ENCODE measurements at places on chromosomes 11 and 22. TPM values are rescaled to one million over a fixed set of nuclear protein-coding genes. Genes with fewer than 3 reads are reported as not detected.

SCT gene
- polyA plus RNA-seq = not detected

TH gene
- not detected for polyA plus RNA-seq

OR52H1 gene
- not detected for polyA plus RNA-seq

CCDC157 gene
- 3.9 TPM for polyA plus RNA-seq

B4GALNT4 gene
- not detected for polyA plus RNA-seq

TMX2 gene
- 77.9 TPM for polyA plus RNA-seq

RBM14 gene
- 78.2 TPM for polyA plus RNA-seq

ARCN1 gene
- 157 TPM for polyA plus RNA-seq

RIC3 gene
- 3.7 TPM for polyA plus RNA-seq

DNA sequence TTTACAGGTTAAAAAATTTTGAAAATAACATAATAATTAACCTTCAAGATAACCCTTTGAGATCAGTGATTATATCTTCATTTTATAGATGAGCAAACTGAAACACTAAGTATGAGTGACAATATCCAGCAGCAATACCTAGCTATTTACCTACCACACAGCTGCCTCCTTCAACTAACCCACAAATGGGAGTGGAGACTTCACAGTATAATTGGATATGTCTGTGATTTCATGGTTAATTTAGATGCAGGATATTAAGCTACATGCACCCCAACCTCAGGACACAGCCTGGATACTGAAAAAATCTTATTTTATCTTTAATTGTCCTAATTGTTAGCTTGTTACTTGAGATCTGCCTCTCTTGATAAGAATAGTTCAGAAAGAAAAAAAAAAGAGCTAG, 297.2 kb upstream of the ANO5 start:
- H3K4me3 ChIP-seq = no peak overlapping the region
- H3K36me3 ChIP-seq = no peaks in the 10 kb centered on the region
- no peaks in the 10 kb centered on the region for H3K4me1 ChIP-seq
- no peaks in the 10 kb centered on the region for H3K27me3 ChIP-seq
- DNase-seq = no peak

GRCh38 chr22:22996511-22997261, 73.6 kb upstream of the GNAZ start:
- no peak for DNase-seq
- H3K27ac ChIP-seq = no peak overlapping the region
- H3K4me3 ChIP-seq = no peak overlapping the region
- H3K36me3 ChIP-seq = no peaks in the 10 kb centered on the region
- H3K27me3 ChIP-seq = no peaks in the 10 kb centered on the region

- H3K36me3 ChIP-seq = peaks cover 65% of the 10 kb centered on the region
- DNase-seq = no peak
- H3K27me3 ChIP-seq = no peaks in the 10 kb centered on the region
Observed at GRCh38 chr11:244376-244775, 7.6 kb downstream of the PSMD13 start.

GRCh38 chr22:23277583-23278295, 97.4 kb downstream of the BCR start:
- H3K36me3 ChIP-seq = peaks cover 47% of the 10 kb centered on the region
- no peak for DNase-seq
- no peaks in the 10 kb centered on the region for H3K27me3 ChIP-seq
- H3K27ac ChIP-seq = no peak overlapping the region
- peaks cover 11% of the 10 kb centered on the region for H3K4me1 ChIP-seq
- H3K4me3 ChIP-seq = no peak overlapping the region

- no peaks in the 10 kb centered on the region for H3K4me1 ChIP-seq
- H3K4me3 ChIP-seq = no peak overlapping the region
- H3K27me3 ChIP-seq = peaks cover 7% of the 10 kb centered on the region
- DNase-seq = no peak
- H3K36me3 ChIP-seq = no peaks in the 10 kb centered on the region
Observed at GRCh38 chr11:44334356-44335004, 24.5 kb upstream of the ALX4 start.

DNA sequence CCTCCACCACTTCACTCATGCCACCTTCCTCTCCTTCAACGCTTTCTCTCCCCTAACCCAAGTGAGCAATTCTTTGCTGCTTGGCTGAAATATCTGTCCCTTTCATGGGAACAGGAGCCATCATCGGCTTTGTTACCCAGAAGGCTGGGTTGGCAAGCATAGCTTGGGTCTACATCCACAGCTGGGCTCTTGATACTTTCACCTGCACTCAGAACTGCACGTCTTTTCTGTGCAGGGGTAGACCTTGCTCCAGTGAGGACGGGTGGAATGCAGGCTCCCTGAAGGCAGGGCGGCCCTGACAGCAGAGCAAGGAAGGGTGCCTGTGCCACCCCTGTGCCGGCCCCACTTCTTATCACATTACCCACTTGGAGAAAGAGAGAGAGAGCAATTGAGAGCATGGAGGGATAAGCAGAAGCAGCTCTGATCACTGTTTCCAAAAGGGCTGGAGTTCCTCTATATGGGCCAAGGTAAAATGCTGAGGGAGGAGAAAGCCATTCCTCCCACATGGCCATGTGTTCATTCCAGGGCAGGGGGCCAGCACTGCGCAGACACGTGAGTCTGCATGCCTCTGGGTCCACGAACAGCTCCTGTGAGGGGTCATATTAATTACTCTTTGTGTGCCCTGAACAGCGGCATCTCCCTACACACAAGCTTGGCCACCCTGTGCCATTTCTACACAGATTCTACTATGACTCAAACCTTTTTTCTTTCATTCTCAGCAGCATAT, 181.8 kb downstream of the BUD13 start:
- no peaks in the 10 kb centered on the region for H3K27me3 ChIP-seq
- no peaks in the 10 kb centered on the region for H3K36me3 ChIP-seq
- H3K4me3 ChIP-seq = no peak overlapping the region
- no peak for DNase-seq
- no peaks in the 10 kb centered on the region for H3K4me1 ChIP-seq

GRCh38 chr11:59182457-59183151, 10.7 kb downstream of the DTX4 start:
- no peak for DNase-seq
- H3K27me3 ChIP-seq = no peaks in the 10 kb centered on the region
- no peaks in the 10 kb centered on the region for H3K36me3 ChIP-seq
- H3K4me3 ChIP-seq = no peak overlapping the region

GRCh38 chr11:8683115-8683807, 669 bp downstream of the RPL27A start:
- H3K4me1 ChIP-seq = peaks cover 40% of the 10 kb centered on the region
- peaks cover 22% of the 10 kb centered on the region for H3K36me3 ChIP-seq
- peak overlapping the region; percentile 96 for H3K27ac ChIP-seq
- no peak for DNase-seq
- H3K4me3 ChIP-seq = peak overlapping the region; percentile 61
- H3K27me3 ChIP-seq = no peaks in the 10 kb centered on the region

DNA sequence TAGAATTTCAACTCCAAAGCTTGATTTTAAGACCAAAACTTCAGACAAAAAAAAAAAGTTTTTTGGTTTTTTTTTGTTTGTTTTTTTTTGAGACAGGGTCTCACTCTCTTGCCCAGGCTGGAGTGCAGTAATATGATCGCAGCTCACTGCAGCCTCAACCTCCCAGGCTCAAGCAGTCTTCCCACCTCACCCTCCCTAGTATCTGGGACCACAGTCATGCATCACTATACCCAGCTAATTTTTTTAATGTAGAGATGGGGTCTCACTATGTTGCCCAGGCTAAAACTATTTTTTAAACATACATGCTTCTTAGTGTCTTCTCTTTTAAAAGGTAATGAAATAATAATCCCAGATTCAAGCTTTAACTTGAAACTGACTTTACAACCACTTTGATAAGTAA, 35.4 kb upstream of the GRK2 start:
- H3K4me1 ChIP-seq = peaks cover 18% of the 10 kb centered on the region
- no peak overlapping the region for H3K4me3 ChIP-seq
- no peak overlapping the region for H3K27ac ChIP-seq
- no peaks in the 10 kb centered on the region for H3K27me3 ChIP-seq

- H3K4me1 ChIP-seq = no peaks in the 10 kb centered on the region
- no peaks in the 10 kb centered on the region for H3K27me3 ChIP-seq
- no peak overlapping the region for H3K27ac ChIP-seq
- no peak for DNase-seq
- no peak overlapping the region for H3K4me3 ChIP-seq
Observed at GRCh38 chr11:57700425-57700824, 11.6 kb downstream of the MED19 start.

GRCh38 chr11:133692126-133692934, 153.0 kb downstream of the SPATA19 start:
- no peaks in the 10 kb centered on the region for H3K27me3 ChIP-seq
- H3K27ac ChIP-seq = no peak overlapping the region
- DNase-seq = no peak
- H3K4me1 ChIP-seq = no peaks in the 10 kb centered on the region
- no peaks in the 10 kb centered on the region for H3K36me3 ChIP-seq

GRCh38 chr11:33949252-33949913, 57.5 kb upstream of the LMO2 start:
- no peaks in the 10 kb centered on the region for H3K27me3 ChIP-seq
- no peaks in the 10 kb centered on the region for H3K36me3 ChIP-seq
- no peak overlapping the region for H3K4me3 ChIP-seq
- H3K4me1 ChIP-seq = no peaks in the 10 kb centered on the region

GRCh38 chr11:133826866-133827265, 18.4 kb downstream of the SPATA19 start:
- H3K27ac ChIP-seq = no peak overlapping the region
- no peaks in the 10 kb centered on the region for H3K36me3 ChIP-seq
- H3K4me3 ChIP-seq = no peak overlapping the region
- no peaks in the 10 kb centered on the region for H3K4me1 ChIP-seq

DNA sequence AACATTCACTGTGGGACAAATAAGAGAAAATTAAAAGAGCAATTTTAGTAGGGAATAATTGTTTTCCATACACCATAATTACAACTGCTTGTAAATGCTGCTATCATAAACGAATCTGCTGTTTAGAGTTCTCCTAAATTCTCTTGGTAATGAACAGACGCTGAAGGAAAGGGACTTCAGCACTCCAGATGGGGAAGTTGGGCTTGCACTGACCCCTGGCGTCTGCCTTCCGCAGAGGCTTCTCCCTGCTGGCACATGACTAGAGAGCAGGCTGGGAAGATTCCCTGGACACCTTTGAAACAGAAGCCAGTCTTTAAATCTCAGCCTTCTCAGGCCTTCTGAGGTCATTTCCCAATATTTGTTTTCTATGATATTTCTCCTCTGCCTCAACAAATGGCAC, 84.1 kb downstream of the NXPE2 start:
- no peaks in the 10 kb centered on the region for H3K27me3 ChIP-seq
- no peak overlapping the region for H3K4me3 ChIP-seq
- DNase-seq = no peak
- no peaks in the 10 kb centered on the region for H3K36me3 ChIP-seq
- no peaks in the 10 kb centered on the region for H3K4me1 ChIP-seq

- no peaks in the 10 kb centered on the region for H3K36me3 ChIP-seq
- H3K27ac ChIP-seq = no peak overlapping the region
- DNase-seq = no peak
- no peak overlapping the region for H3K4me3 ChIP-seq
- H3K4me1 ChIP-seq = no peaks in the 10 kb centered on the region
Observed at GRCh38 chr11:119673052-119673758, 55.8 kb downstream of the NECTIN1 start.
